ENCODE measurements at places on chromosomes 5 and 9. TPM values are rescaled to one million over a fixed set of nuclear protein-coding genes. Genes with fewer than 3 reads are reported as not detected.
A peak's percentile ranks its signal among the peaks of the same experiment; 100 is the strongest.

DNA sequence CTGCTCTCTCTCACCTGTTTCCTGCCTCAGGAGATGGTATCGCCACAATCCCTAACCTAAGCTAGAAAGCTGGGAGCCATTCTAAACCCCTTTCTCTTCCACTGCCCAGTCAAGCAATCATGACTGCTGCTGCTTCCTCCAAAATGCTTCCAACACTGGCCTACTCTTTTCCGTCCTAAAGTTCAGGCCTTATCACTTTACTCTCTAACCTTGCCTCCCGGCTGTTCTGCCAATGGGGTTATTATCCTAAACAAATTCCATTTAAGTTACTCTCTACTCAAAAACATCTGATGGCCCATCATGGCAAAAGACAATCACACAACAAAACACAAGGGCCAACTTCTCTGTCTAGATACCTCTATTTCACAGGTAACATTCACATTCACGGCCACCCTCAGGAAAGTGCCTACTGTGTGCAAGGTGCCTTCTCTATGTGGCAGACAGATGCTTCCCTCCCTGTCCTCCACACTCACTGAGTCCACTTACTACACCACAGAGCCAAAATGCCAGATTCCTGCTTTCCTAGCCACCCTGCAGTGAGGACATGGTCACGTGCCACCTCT lies 168.0 kb downstream of the CDK5RAP2 start:
- H3K36me3 ChIP-seq, result peaks cover 13% of the 10 kb centered on the region
- no peak for DNase-seq
- H3K27ac ChIP-seq, result no peak overlapping the region
- no peak overlapping the region for H3K4me3 ChIP-seq
- no peaks in the 10 kb centered on the region for H3K4me1 ChIP-seq
- no peaks in the 10 kb centered on the region for H3K27me3 ChIP-seq

ACO1 gene
- total RNA-seq, result 36.2 TPM

GRCh38 chr5:143691287-143691944 lies 120.5 kb upstream of the HMHB1 start:
- no peak for DNase-seq
- H3K27ac ChIP-seq, result no peak overlapping the region
- no peaks in the 10 kb centered on the region for H3K36me3 ChIP-seq
- no peaks in the 10 kb centered on the region for H3K27me3 ChIP-seq

PTGDS gene
- 3.1 TPM for total RNA-seq

- no peaks in the 10 kb centered on the region for H3K27me3 ChIP-seq
- no peak overlapping the region for H3K27ac ChIP-seq
- H3K4me3 ChIP-seq, result no peak overlapping the region
- no peaks in the 10 kb centered on the region for H3K36me3 ChIP-seq
Observed at GRCh38 chr5:90446961-90447360, 27.6 kb downstream of the MBLAC2 start.

DNA sequence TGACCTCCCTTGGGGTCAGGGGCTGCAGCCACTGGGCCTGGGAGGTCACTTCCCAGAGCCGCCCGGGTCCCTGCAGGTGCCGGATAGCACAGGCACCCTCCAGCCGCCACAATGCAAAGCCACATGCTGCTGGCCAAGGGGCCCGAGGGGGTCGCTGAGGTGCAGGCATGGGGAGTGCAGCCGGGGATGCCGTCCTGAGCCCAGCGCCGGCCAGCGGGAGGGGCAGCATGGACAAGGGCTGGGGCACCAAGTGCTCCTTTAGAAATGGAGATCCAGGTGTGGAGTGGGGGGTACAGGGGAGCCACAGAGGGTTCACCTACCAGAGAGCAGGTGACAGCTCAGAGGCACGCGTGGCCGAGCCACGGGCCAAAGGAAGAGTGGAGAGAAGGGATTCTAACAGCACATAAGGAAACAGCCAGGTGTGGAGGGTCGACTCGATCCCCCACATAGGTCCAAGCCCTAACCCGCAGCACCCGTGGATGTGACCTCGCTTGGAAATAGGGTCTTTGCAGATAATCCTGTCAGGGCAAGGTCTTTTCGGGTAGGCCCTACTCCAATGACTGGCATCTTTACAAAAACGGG lies 24.7 kb downstream of the ZDHHC11B start:
- DNase-seq, result no peak
- H3K4me1 ChIP-seq, result no peaks in the 10 kb centered on the region
- no peak overlapping the region for H3K4me3 ChIP-seq
- no peaks in the 10 kb centered on the region for H3K27me3 ChIP-seq
- no peaks in the 10 kb centered on the region for H3K36me3 ChIP-seq

- no peak overlapping the region for H3K4me3 ChIP-seq
- peaks cover 14% of the 10 kb centered on the region for H3K4me1 ChIP-seq
- peaks cover 15% of the 10 kb centered on the region for H3K36me3 ChIP-seq
- DNase-seq, result no peak
- no peak overlapping the region for H3K27ac ChIP-seq
- H3K27me3 ChIP-seq, result no peaks in the 10 kb centered on the region
Observed at GRCh38 chr9:127783111-127784008, 2.5 kb upstream of the CDK9 start.

EMB gene
- 15.2 TPM for total RNA-seq

DENND4C gene
- total RNA-seq, result 20.9 TPM

GRCh38 chr9:116471093-116471906 lies 215.8 kb upstream of the TRIM32 start:
- H3K27ac ChIP-seq, result no peak overlapping the region
- H3K36me3 ChIP-seq, result no peaks in the 10 kb centered on the region
- H3K27me3 ChIP-seq, result no peaks in the 10 kb centered on the region

- no peak overlapping the region for H3K27ac ChIP-seq
- DNase-seq, result no peak
- no peaks in the 10 kb centered on the region for H3K36me3 ChIP-seq
- no peaks in the 10 kb centered on the region for H3K27me3 ChIP-seq
Observed at GRCh38 chr5:67193439-67193807, 3.2 kb downstream of the CD180 start.

UNC5A gene
- 10.1 TPM for total RNA-seq

FBP2 gene
- not detected for total RNA-seq

DNA sequence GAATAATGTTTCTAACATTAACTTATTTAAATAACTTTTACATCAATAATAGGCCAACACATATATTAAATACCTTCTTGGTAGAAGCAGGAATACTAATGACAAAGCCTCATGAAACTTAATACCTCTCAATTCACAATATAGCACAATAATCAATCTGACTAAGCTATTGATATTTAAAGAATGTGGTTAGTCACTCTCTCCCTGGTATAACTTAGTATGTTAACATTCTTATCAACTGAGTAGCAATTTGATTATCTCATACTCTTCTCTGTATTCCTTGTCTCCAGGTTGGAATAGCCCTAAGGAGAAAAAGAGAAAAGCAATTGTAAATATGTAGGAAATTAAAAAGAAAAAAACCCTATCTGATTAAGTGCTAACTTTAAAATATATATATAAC lies 4.9 kb upstream of the PGGT1B start:
- 0 out of 2 replicates have a peak, but pooled peaks cover 2% of the 10 kb centered on the region for H3K36me3 ChIP-seq
- H3K4me1 ChIP-seq, result peaks cover 2% of the 10 kb centered on the region
- no peak overlapping the region for H3K27ac ChIP-seq
- no peak overlapping the region for H3K4me3 ChIP-seq
- no peaks in the 10 kb centered on the region for H3K27me3 ChIP-seq

DNA sequence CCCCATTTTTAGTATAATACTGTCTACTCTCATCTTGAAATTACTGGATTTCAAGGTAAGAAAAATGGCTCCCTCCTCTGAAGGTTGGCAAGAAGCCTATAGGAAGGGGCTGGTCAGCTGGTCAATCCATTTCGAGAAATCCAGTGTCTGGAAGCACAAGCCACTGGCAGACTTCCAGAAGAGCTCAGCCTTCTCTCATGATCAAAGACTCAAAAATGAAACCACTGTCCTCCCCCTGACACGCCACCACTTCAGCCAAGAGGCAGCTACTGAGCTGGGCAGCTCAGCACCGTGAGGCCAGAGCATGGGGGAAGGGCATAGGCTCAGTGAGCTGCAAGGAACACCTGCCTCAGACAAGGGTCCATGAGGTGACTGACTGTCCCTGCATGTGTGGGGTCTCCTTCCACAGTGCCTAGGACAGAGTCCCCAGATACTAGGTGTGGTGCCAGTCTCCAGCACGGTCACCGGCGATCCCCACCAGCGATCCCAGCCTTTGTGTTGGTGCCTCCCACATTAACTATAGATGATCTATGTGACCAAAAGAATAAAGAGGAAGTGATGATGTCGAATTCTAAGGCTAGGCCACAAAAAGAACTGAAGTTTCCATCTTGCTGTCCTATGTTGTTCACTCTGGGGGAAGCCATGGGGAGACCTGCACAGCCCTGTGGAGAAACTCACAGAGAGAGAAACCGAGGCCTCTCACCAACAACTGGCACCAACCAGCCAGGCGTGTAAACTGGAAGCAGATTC lies 100.1 kb upstream of the LRRTM2 start:
- no peaks in the 10 kb centered on the region for H3K27me3 ChIP-seq
- no peak for DNase-seq
- H3K4me3 ChIP-seq, result no peak overlapping the region
- H3K4me1 ChIP-seq, result peaks cover 21% of the 10 kb centered on the region
- H3K36me3 ChIP-seq, result no peaks in the 10 kb centered on the region
- H3K27ac ChIP-seq, result no peak overlapping the region

PKD2L2 gene
- total RNA-seq, result not detected

GRCh38 chr5:160969645-160970044 lies 117.6 kb upstream of the ATP10B start:
- no peaks in the 10 kb centered on the region for H3K4me1 ChIP-seq
- no peaks in the 10 kb centered on the region for H3K27me3 ChIP-seq
- no peak overlapping the region for H3K27ac ChIP-seq
- DNase-seq, result no peak
- H3K36me3 ChIP-seq, result no peaks in the 10 kb centered on the region
- no peak overlapping the region for H3K4me3 ChIP-seq

MGAT4B gene
- total RNA-seq, result 148 TPM

DNA sequence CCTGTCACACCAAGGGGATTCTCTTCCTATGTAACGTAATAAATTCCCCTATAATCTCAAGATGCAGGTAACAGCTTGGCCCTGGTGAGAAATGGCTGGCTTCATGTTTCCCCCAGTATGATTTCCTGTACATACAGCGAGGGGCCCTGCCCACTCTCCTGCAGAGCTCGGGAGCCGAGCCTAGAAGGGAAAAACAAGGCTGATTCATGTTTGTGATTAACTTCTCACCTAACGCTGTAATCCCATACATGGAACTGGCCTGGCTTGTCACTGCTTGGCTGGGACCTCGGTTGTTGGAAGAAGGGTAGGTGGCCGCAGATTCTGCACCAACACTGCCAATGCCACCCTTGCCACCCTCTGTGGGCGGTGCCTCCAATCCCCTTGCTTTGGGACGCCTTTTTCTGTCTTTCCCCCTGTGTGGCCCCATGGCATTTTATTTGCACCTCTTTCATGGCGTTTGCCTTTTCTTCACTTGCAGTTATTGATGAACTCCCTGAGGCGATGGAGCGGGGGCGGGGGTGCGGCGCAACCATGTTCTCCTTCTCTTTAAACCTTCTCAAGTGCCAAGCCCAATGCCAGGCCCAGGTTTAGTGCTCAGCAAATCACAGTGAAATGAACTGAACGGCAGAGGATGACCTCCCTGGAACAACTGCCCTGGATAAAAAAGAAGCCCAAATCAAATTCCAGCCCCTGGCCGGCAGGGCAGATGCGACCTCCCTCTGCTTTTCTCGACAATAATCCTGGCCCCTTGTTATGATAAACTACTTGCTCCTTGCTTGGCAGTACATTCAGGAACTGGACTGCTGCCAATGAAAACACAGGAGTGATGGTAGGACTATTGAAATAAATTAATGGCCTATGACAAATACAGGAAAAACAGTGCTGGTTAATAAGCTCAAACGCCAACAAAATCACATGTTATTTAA lies 108.1 kb downstream of the TMEM174 start:
- H3K36me3 ChIP-seq, result no peaks in the 10 kb centered on the region
- peak; percentile 18 for DNase-seq
- no peaks in the 10 kb centered on the region for H3K27me3 ChIP-seq
- H3K27ac ChIP-seq, result no peak overlapping the region
- peaks cover 14% of the 10 kb centered on the region for H3K4me1 ChIP-seq

DNA sequence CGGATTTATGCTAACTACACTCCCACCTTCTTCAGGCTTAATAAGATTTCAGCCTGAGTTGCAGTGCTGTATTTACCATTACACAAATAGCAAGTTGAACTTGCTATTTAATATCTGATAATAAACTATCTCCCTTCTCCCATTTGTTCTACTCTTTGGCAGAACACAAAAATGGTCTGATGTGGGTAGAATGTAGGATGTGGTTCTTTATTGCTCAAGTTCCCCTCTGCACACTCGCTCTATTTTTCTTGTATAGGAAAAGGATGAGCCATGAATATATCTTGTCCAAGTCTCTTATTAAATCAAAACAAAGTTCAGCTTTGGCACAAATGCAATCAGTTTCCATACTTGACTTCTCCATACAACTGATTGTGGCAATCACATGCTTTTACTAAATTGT lies 37.2 kb upstream of the KIF2A start:
- no peaks in the 10 kb centered on the region for H3K27me3 ChIP-seq
- H3K27ac ChIP-seq, result no peak overlapping the region
- H3K4me3 ChIP-seq, result no peak overlapping the region
- H3K36me3 ChIP-seq, result no peaks in the 10 kb centered on the region

DNA sequence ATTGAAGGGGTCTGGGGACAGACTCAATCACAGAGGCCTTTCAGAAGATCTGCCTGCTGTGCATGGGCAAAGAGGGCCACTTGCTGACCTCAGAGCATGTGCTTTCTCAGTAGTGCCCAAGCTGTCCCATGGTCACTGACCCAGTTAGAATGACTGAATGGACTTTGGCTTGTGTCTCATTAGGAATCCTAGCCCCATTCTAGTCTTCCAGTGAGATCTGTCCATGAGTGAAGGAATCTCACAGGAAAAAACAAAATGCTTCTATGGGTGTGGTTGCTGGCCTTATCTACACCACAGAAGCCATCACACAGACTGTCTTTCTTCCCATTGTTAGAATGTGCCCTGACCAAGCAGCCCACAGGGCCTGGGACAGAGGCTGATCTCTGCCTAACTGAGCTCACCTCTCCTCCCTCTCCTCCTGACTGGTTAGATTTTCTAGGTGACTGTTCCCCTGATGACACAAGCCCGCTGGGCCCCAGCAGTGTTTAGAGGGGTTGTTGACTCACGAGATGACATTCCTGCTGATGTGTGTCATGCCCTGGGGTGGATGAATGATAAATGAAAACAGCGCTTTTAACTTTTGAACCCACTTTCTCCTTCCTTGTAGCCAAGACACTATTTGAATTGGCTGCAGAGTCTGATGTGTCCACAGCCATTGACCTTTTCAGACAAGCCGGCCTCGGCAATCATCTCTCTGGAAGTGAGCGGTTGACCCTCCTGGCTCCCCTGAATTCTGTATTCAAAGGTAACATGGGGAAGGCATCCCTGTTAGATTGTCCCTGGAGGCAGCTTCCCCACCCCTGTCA lies 24.8 kb downstream of the TGFBI start:
- H3K27ac ChIP-seq, result peak overlapping the region; percentile 5
- peak; percentile 76 for DNase-seq
- H3K27me3 ChIP-seq, result peaks cover 27% of the 10 kb centered on the region
- peaks cover 26% of the 10 kb centered on the region for H3K4me1 ChIP-seq

DNA sequence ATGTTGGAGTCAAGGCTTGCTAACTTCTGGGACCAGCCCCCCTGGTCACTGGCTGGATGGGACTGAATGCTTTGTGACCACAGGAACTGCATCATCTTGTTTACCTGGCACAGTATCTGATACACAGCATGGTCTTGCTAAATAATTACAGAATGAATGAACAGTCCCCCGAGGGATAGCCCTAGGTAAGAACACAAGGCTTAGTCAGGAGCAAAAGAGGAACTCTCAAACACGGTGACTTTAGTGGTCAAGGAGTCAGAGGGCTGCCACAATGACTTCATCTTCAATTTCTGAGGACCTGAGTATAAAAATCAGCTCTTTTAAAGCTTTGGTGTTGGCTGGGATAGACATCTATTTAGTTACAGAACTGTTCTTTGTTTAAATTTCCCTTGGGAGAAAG lies 15.1 kb upstream of the CXCL14 start:
- no peaks in the 10 kb centered on the region for H3K4me1 ChIP-seq
- no peak overlapping the region for H3K27ac ChIP-seq
- H3K27me3 ChIP-seq, result peaks cover 33% of the 10 kb centered on the region
- H3K36me3 ChIP-seq, result no peaks in the 10 kb centered on the region
- no peak overlapping the region for H3K4me3 ChIP-seq

ANKRD55 gene
- total RNA-seq, result not detected

Measured in HCT116 (cell line).